ENCODE measurements at places on chromosomes 2 and 18.

DNA sequence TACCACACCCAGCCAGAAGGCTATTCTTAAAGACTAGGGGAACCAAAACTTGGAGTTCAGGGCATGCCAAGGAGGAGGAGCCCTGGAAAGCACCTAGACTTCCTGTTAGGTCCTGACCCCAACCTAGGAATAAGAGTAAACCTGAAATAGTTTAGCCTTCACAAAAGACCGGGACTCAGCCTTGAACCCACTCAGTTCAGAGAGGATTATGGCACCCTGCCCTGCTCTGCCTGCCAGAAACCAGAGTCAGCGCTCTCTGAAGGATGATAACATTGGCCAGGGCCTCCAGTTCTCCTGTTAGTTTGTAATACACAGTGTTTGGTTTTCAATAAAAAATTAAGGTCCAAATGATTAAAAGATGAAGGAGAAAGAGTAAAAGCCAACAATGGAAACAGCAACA is 96.4 kb downstream of the LDLRAD4 start:
- DNase-seq = no peak

- DNase-seq = no peak
Observed at GRCh38 chr2:226040344-226040900, 640.9 kb downstream of the NYAP2 start.

DNA sequence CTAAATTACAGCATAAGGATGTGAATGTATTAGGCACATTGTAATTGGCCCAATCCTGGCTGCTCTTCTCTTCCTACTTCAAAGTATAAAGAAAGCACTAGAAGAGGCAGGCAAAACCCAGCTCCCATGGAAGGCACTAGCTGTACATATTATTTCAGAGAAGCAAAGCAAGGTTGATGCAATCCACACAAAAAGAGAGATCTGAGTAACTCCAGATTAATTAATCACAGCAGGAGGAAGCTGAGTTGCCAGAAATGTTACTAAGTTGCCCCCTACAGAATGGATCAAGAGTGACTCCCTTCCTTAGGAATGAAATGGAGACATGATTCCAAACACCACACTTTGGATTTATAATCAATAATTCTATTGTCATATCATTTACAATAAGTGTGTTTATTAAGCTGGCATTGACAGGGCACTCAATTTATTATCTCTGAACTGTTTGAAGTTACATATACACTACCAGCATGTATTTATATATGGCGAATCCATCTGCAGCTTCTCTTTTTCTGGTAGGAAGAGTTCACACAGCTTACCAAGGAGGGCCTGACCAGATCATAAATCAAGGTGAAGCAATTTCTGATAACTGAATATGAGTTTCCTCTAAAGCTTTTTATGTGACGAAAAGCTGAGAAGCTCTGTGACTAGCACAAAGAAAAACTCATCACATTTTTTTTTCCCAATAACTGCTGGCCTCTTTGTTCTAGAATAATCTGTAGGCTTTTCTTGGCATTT is 393.1 kb upstream of the LYPD1 start:
- no peak for DNase-seq

- DNase-seq = no peak
Observed at GRCh38 chr18:6929370-6930102, 188.1 kb downstream of the LAMA1 start.

DNA sequence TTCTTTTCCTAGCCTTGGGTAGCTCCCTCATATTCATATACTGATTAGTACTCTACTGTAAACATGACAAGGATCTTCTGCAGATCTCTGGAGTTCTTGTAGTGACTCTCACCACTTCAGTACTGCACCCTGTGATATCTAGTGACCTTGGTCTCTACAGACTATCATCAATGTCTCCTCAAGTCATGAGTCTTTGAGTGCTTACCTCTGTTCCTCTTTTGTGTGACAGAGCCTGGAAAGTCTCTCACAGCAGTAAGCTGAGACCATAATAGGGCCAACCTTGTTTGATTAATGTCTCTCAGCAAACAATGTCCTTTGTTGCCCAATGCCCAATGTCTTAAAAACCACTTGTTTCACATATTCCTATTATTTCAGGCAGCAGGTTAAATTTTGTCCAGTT is 34.2 kb upstream of the BAZ2B start:
- DNase-seq = no peak

DNA sequence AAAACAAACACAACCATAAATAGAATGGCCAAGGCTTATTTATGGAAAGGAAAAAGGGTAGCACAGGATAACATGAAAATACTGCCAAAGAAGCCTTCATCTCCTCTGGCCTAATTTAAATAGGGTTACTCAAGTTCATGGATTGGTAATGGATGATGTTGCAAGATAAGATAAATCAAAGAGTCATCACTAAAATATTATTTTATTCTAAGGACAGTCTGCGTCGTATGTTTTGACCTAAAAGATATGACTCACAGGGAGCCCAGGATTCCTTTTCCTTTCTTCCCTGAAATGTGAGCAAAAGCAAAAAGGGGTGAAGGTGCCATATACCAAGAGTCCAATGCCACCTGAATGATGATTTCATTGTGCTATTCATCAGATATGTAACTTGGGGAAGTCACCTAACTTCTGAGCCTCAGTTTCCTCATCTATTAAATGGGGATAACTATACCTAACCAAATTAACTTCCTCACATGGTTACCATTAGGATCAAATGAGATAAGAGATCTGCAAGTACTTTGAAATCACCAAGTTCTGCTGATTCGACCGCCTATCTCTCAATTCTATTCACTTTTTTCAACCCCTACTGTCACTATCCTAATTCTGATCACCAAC is 137.7 kb downstream of the THADA start:
- no peak for DNase-seq

DNA sequence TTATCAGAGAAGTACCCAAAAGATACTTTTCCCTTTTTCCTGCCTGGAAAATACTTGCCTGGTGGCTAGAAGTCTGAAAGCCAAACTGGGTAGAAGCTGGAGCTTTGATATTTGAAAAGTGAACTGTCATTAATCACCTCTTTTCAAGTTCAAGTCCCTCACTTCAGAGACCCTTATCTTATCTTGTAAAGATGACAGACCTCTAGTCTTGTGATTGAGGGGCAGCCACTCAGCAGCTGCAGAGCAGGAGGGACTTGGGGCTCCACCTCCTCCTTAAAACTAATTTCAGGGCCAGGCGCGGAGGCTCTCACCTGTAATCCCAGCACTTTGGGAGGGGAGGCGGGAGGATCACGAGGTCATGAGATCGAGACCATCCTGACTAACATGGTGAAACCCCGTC is 64.2 kb upstream of the CDCA7 start:
- DNase-seq = no peak

GRCh38 chr18:69978732-69979715 is 31.4 kb upstream of the CD226 start:
- no peak for DNase-seq

- no peak for DNase-seq
Observed at GRCh38 chr2:3610415-3610814, 15.5 kb downstream of the COLEC11 start.

DNA sequence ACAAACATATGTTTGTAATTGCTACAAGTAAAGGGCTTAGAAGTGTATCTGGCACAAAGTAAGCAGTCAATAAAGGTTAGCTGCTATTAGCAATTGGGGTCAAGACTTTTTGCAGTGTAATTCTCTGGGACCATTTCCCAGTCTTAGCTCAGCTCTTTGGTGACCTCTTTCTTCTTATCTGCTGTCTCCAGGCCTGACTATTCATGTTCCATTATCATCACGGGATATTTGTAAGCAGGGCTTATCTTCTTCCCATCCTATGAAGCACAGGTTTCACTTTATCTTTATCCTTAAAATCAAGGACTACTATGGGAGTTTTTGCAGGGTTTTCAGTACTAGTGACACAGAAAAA is 131.7 kb downstream of the DOCK10 start:
- DNase-seq = no peak
